ENCODE measurements at places on chromosomes 5 and 9.

GRCh38 chr5:5688925-5689310 lies 266.4 kb downstream of the ICE1 start:
- no peak for DNase-seq

- DNase-seq, result no peak
These were observed 115.5 kb upstream of the STARD4 start for GRCh38 chr5:111627862-111628261.

DNA sequence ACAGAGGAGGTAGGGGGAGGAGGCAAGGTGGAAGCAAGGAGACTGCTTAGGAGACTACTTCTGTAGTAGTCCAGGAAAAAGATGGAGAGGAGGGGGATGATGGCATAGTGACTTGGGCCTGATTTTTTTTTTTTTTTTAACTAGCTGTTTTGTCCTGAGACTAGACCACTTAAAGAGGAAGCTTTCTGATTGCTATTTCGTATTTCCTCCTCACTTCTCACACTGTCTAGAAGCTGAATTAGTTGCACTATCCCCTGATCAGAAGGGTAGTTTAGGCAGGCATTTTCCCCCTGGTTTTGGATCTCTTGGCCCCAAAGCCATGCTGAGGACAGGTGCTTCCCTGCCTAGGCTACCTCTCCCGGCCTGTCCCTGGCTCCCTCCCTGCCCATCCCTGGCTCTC lies 14.9 kb downstream of the LARP1 start:
- no peak for DNase-seq

- DNase-seq, result peak; percentile 81
These were observed 147.1 kb downstream of the ZNF608 start for GRCh38 chr5:124599028-124599973.

DNA sequence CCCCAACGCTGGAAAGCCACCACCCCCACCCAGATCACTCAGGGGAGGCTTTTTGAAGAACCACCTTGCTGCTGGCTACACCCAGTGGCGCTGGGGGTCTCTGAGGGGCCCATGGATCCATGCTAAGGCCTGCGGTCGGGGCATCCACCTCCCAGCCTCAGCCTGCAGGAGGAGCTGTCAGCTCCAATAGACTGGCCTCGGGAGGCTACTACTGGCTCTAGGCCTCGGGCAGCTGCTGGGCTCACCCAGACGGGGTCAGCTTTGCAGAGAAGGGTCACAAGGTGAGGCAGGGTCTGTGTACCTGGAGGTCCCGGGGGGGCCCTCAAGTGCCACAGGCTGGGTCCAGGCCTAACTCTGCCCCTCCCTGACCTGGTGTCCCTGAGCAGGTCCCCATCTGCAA lies 193.7 kb downstream of the OLFM1 start:
- no peak for DNase-seq

DNA sequence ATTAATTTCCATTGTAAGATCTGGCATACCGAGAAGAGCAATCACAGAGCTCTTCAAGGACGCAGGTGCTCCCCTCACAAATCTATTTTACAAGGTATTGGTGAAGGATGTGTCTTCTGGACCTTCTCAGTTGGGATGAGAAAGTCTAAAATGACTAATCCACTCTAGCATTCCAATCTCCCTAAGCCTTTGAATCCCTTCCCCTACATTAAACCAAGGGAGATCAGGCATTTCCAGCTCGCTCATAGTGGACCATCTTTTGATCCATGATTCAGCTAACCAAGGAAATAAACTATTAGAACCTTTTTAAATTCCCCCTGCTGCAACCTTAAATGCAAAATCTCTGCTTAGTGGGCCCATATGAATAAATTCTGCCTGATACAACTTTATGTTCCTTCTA lies 95.9 kb upstream of the FBN2 start:
- no peak for DNase-seq

DNA sequence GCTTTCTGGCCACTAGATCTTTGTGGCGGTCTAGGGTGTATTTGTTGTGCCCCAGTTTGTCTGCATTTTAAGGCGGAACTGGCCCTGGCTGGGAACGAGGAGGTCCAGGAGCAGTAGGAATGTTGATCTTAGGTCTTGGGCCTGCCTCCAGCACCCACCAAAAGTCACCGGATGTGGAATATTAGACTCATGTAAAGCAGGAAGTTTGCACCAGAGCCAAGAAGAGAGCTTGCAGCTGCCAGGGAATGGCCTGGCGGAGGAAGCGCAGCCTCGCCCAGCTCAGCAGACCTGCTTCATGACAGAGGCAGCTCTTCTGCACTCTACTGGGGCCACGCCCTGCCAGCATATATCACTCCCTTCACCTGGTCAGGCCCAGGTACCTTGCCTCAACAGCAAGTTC lies 3.3 kb downstream of the GPX3 start:
- no peak for DNase-seq

GRCh38 chr5:74209571-74209970 lies 431.0 kb downstream of the ENC1 start:
- DNase-seq, result no peak

- peak; percentile 88 for DNase-seq
These were observed 50.0 kb downstream of the DAPK1 start for GRCh38 chr9:87547671-87548081.

- DNase-seq, result no peak
These were observed 622.4 kb downstream of the CHSY3 start for GRCh38 chr5:130526708-130527107.

DNA sequence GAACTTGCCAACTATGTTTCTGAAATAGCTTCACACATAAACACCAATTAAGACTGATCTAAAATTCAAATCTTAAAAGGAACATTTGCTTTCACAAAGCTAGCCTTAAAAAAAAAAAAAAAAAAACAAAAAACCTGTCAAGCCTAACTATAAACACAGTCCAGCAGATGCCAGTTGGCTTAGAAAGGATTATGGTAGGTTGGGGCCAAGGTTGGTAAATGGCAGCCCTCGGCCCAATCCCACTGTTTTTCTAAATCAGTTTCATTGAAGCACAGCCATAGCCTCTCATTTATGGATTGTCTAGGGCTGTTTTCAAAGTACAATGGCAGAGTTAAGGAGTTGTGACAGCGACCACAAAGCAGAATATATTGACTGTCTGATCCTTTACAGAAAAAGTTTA lies 75.7 kb upstream of the FRRS1L start:
- DNase-seq, result no peak

- no peak for DNase-seq
These were observed 301.5 kb downstream of the KCTD16 start for GRCh38 chr5:144472221-144472620.

GRCh38 chr5:151742870-151743294 lies 15.5 kb downstream of the ATOX1 start:
- peak; percentile 67 for DNase-seq

GRCh38 chr9:37921546-37922300 lies 17.8 kb upstream of the SLC25A51 start:
- no peak for DNase-seq

DNA sequence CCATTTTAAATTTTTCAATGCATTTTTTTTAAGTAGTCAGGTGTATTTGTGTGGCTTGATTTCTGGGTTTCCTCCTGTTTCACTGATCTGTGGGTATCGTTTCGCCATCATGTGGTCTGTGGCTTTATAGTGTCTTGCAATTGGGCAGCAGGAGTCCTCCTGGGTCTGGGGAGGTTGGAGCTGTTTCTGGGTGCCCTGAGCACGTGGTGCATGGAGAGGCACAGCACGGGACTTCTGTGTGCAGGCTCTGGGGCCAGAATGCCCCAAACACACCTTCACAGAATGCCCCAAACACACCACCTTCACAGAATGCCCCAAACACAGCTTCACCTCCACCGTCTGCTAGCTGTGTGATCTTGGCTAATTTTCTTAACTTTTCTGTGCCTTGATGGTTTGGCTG lies 82.6 kb upstream of the COL5A1 start:
- DNase-seq, result no peak

GRCh38 chr5:73151766-73152410 lies 21.1 kb upstream of the TMEM174 start:
- no peak for DNase-seq

DNA sequence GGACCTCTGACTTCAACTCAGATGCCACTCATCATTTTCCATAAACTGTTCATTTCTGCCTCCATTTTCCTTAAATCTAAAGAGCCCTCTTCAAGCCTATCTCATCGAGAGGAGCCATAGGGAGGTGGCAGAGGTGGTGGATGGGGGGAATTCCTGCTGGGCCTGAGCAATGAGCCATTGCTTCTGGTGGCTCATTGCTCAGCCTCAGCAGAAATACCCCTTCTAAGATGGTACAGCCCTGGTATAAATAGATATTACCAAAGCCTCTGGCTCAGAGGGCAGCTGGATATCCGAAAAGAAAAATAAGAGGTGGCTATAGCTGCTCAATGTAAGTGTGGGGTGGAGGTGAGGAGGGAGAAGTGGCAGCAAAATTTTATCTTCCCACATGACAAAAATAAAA lies 313.5 kb downstream of the CAAP1 start:
- no peak for DNase-seq

DNA sequence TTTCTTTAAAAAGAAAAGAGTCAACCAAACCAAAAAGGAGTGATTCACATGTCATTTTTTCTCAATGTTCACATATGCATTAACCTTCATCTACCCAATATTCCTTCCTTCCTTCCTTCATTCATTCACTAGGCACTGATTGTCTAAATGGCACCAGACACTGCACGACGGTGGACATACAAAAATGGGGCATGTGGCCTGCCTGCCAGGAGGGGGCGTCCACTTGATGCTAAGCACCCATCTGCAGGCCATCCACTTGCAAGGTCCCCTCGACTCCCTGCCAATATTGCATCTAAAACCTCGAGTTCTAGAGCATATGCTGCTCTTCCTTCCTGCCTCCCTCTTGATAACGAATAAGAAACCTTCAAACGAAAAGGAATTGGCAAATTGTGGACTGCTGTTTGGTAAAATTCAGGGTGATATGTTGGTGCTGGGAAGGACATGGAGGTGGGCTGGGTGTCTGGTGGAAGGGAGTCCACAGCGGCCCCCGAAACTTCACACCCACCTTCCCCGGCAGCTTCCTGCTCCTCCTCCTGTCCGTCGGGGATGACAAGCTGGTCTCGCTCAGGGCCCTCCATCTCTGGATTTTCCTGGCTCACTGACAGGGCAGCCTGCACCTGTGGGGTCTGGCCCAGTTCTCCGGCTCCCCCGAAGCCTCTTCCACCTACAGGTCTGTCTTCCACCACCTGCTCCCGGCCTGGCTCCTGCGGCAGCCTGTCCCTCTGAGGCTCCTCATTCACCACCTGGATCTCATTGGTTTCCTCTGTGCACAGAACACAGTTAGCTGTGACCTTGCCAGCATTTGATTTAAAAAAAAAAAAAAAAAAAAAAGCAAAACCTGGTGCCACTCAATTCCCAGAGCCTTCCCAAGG lies 64.3 kb downstream of the GOLM1 start:
- peak; percentile 32 for DNase-seq

DNA sequence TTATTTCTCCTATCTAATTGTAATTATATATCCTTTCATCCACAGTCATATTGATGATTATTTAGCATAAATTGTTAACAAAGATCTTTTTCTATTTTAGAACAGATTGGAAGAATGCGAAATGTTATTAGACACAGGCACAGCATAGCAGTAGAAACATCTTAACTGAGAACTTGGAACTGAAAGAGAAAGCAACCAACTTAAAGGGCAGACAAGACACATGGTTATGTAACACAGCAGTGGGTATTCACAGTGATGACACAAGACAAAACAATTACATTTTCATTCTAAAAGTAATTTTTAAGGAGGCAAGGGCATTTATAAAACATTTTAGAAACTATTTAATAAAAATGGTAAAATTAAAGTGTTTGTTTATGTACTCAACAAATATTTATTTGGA lies 57.7 kb upstream of the MEF2C start:
- DNase-seq, result no peak

Data from RCC 7860 (cell line).